ENCODE measurements at places on chromosomes 3 and 15.

DNA sequence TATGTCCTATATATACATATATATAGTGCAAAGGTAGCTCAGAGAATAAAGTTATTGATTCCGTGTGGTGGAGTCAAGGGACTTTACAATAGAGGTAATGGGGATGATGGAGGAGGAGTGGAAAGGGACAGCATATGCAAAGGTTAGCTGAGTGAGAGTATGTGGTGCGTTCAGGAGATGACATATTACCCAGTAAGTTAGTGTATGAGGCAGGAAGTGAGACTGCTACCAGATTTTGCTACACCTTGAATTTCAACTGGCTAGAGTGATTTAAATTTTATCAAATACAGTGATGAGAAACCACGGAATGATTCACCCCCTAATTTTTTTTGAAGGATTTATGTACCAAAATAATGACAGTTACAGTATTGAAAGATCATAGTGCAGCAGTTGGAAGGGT, 2.8 kb downstream of the ACTL6A start:
- peaks cover 29% of the 10 kb centered on the region for H3K4me1 ChIP-seq
- peaks cover 11% of the 10 kb centered on the region for H3K36me3 ChIP-seq
- no peak for DNase-seq

GRCh38 chr3:179147514-179147872, 664 bp upstream of the PIK3CA start:
- DNase-seq, result peak; percentile 65
- H3K27me3 ChIP-seq, result no peaks in the 10 kb centered on the region
- H3K4me1 ChIP-seq, result peaks cover 33% of the 10 kb centered on the region
- H3K36me3 ChIP-seq, result peaks cover 2% of the 10 kb centered on the region
- H3K4me3 ChIP-seq, result no peak overlapping the region

DNA sequence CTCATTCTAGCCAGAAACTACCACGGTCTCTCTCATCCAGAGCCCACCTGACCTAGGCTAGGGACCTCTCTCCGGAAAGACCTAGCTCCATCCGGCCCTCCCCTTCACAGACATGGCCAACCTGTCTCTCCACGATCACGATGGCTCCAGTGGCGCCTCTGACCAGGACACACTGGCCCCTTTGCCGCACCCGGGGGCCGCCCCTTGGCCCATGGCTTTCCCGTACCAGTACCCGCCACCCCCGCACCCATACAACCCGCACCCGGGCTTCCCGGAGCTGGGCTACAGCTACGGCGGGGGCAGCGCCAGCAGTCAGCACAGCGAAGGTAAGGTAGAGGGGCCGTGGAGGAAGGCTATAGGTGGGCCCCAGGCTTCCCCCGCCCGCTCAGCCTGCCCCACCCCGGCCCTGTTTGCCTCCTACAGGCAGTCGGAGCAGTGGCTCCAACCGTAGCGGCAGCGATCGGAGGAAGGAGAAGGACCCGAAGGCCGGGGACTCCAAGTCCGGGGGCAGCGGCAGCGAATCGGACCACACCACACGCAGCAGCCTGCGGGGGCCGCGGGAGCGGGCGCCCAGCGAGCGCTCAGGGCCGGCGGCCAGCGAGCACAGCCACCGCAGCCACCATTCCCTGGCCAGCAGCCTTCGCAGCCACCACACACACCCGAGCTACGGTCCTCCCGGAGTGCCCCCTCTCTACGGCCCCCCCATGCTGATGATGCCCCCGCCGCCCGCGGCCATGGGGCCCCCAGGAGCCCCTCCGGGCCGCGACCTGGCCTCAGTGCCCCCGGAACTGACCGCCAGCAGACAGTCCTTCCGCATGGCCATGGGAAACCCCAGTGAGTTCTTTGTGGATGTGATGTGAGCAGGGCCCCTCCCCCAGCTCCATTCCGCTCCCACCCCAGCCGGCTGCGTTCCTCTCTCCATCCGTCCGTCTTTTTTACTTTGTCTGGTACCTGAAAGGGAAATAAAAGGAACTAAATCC, 4.5 kb upstream of the AP2M1 start:
- H3K4me1 ChIP-seq, result peaks cover 7% of the 10 kb centered on the region
- H3K36me3 ChIP-seq, result no peaks in the 10 kb centered on the region
- no peak for DNase-seq
- no peaks in the 10 kb centered on the region for H3K27me3 ChIP-seq
- no peak overlapping the region for H3K27ac ChIP-seq

GRCh38 chr15:101650145-101650544, 2.0 kb downstream of the TM2D3 start:
- H3K4me3 ChIP-seq, result peak overlapping the region; percentile 35
- H3K27me3 ChIP-seq, result no peaks in the 10 kb centered on the region
- peaks cover 38% of the 10 kb centered on the region for H3K4me1 ChIP-seq
- peaks cover 28% of the 10 kb centered on the region for H3K36me3 ChIP-seq
- DNase-seq, result no peak

DNA sequence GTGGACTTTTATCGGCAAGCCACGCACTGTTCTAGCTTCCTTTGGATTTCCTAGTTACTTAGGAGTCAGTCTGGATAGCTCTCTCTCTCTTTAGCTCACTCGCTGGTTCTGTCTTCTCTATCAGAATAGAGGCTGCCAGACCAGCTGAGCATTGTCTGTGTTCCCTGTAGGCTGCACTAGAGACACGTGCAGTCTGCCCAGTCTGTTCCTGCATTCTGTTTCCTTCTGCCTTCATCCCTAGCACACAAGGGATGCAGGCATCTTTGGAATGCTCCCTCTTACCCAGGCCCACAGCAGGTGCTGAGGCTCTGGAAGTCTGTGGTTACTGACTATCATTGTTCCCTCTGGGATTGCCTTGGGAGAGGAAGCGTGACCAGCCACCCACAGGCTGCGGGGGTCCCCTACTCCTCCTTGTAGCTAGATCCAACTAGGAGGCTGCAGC, 322.8 kb downstream of the ZNF621 start:
- peaks cover 2% of the 10 kb centered on the region for H3K4me1 ChIP-seq
- H3K36me3 ChIP-seq, result peaks cover 2% of the 10 kb centered on the region
- no peak for DNase-seq
- H3K27ac ChIP-seq, result no peak overlapping the region

DNA sequence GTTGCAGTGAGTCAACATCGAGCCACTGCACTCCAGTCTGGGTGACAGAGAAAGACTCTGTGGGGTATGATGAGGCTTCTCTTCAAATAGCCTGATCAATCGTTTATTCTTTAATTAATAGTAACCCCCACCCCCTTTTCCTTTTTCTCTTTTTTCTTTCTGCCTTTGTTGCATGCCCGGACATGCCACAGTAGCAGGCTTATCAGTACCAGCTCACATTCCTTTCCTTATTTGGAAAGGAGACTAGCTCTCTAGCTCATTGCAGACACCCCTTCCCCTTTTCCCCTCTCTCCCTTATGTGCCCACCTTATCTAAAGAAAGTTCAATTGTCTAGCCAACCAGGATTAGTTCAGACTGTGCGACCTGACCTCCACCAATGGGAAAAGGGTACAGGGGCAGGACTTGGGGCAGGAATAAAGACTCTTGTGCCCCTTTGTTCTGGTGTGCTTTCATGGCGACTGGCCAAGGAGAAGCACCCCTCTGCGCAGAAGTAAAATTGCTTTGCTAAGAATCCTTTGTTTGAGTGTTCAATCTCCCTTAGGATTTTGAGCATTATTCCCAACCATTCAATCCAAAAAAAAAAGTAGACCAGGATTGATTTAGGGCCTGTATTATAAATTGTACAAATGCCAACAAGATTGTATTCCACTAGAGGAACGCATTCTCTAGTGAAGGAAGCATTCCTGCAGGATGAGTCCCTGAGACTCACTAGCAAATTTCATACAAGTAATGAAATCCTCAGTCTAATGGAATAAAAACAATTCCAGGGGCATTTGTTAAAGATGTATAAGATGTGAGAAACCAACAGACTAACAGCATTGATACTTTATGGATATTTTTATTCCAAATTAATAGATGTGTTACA, 95.8 kb upstream of the SNRPN start:
- H3K27ac ChIP-seq, result no peak overlapping the region
- no peaks in the 10 kb centered on the region for H3K4me1 ChIP-seq
- no peak overlapping the region for H3K4me3 ChIP-seq
- H3K27me3 ChIP-seq, result peaks cover 11% of the 10 kb centered on the region
- no peak for DNase-seq
- H3K36me3 ChIP-seq, result peaks cover 4% of the 10 kb centered on the region

DNA sequence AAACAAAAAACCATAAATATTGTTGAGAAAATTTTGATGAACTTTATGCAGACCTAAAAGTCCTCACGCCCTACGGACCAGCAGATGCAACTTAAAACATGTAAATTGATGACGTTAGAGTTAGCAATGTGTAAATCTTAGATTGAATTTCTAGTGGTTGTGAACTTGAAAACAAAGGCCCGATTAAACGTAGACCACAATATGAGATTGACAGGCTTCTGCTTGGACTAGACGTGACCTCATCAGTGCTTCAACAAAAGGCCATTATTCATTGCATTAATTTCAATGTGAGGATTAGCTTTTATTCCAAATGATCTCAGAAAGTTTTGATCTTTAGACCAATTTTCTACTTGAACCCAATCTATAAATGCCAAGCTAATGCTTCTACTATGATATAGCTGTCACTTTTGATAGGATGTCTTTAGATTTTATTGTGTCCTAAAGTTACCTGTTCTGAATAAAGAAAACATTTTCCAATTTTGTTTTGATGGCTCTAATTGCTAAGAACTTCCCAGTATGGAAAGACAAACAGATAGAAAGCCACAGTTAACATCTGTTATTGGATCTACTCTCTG, 55.4 kb upstream of the SPPL2A start:
- no peaks in the 10 kb centered on the region for H3K27me3 ChIP-seq
- no peaks in the 10 kb centered on the region for H3K36me3 ChIP-seq
- no peak for DNase-seq
- no peak overlapping the region for H3K27ac ChIP-seq
- H3K4me3 ChIP-seq, result no peak overlapping the region

DNA sequence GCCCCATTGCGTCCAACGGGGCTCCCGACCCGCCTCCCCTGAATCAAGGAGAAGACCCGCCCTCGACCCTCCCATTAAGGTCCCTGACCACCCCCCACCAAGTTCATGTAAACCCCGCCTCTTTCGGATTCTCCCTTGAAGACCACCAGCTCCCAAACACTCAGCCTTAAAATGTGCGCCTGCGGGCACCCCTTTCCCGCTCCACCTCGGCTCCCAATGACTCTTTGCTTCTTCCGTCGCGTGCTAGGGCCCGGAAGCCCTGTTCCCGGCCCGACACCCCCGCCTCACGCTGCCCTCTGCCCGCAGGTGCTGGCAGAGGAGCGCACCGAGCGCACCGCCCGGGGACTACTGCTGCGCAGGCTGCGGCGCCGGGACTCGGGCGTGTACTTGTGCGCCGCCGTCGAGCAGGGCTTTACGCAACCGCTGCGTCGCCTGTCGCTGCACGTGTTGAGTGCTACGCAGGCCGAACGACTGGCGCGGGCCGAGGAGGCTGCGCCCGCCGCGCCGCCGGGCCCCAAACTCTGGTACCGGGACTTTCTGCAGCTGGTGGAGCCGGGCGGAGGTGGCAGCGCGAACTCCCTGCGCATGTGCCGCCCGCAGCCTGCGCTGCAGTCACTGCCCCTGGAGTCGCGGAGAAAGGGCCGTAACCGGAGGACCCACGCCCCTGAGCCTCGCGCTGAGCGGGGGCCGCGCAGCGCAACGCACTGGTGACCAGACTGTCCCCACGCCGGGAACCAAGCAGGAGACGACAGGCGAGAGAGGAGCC, 2.7 kb upstream of the LSMEM2 start:
- H3K4me1 ChIP-seq, result peaks cover 23% of the 10 kb centered on the region
- H3K27ac ChIP-seq, result no peak overlapping the region

DNA sequence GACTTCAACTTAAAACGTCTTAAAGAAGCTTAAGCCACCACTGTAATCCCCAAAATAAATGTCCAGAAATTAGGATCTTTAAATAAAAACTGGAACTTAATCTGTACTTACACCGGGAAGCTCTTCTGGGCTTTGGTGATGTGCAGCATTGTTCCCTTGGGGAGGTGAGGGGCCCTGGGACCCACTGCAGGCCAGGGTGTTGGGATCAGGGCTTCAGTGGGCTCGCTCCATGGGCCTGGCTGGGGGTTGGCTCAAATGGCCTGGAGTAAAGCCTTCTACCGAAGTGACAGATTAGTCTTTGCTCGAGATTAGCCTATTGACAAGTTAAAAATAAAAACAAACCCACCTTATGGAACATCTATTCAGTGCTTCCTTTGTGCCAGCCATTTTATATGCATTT, 6.1 kb upstream of the RNU6-1 start:
- no peaks in the 10 kb centered on the region for H3K36me3 ChIP-seq
- no peak overlapping the region for H3K27ac ChIP-seq
- no peak overlapping the region for H3K4me3 ChIP-seq
- H3K4me1 ChIP-seq, result peaks cover 6% of the 10 kb centered on the region
- H3K27me3 ChIP-seq, result peaks cover 10% of the 10 kb centered on the region

DNA sequence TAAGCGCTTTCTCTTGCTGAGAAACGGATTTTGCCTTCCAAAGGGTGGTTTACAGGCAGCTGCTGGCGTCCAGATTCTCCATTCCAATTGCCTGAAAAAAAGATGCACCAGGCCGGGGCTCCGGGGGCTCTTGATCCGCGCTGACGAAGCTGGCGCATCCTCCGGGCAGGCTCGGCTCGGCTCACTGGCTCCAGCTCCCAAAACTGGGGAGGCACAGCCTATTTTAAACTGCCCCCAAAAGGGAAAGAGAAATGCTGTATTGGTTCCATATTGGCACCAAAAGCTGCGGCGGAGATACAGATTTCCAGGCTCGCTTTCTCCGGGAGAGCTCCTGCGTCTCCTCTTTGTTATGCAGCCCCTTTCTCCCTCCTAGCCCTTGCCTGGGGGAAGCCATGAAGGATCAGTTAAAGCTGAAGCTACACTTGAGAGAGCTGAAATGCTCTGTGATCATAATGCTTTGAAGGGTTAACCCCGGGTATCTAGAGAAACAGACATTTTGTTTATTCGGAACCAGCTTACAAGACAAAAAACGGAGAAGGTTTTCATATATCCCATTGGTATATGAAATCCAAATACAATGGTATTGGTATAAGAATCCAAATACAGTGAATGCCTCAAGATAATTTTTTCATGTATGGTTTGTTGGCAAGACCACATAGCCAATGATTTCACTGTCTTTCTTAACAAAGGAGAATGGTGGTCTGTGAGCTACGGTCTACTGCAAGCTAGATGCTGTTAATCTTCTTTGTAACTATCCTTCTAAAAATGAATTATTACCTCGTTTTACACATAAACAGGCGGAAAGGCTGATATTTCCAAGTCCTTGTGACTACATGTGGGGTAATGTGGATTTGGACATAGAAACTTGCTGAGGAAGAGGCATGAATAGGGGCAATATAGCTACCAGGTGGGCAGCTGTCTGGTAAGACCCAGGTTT, 693 bp downstream of the CD200 start:
- H3K4me1 ChIP-seq, result peaks cover 43% of the 10 kb centered on the region
- H3K4me3 ChIP-seq, result peak overlapping the region; percentile 87
- H3K27ac ChIP-seq, result peak overlapping the region; percentile 84
- peaks cover 36% of the 10 kb centered on the region for H3K36me3 ChIP-seq
- DNase-seq, result peak; percentile 30
